ENCODE measurements at places on chromosomes 11 and 22. TPM values are rescaled to one million over a fixed set of nuclear protein-coding genes. Genes with fewer than 3 reads are reported as not detected.

DNA sequence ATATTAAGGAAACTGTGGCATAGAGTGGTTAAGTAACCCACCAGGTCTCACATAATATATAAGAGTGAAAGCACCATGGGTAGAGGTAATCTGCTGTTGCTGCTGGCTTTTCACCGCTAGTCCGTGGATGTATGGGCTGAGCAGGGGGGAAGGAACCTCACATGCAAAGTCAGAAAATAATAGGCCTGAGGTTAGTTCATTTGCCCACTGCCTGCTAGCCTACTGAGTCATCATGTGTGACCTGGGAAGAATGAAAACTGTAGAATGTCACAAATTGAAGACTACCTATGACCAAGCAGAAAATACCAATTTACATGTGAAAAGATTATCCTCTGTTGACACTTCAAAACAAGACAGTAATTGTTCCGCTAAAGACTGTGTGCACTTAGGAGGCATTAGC, 560.1 kb upstream of the FAT3 start:
- DNase-seq: no peak

Gene PTPN5
- total RNA-seq: not detected

Gene OLFML1
- total RNA-seq: not detected

- DNase-seq: no peak
Observed at GRCh38 chr11:109845437-109845836, 247.8 kb upstream of the ZC3H12C start.
